ENCODE measurements at places on chromosomes 13 and 19. TPM values are rescaled to one million over a fixed set of nuclear protein-coding genes. Genes with fewer than 3 reads are reported as not detected.

DNA sequence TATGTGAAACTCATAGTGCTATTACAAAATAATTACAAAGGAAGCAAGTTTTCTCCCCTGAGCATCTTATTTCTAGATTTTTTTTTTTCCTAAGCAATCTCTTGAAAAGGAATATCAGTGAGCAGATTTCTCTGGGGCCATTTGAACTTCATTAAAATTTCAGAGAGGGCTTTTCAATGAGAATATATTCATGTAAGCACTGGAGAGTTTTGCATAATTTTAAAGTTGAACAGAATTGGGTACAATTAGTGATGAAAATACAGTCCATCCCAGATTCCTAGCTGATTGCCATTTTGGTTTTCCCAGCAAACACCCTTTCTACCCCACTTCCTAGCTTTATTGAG, 66.8 kb upstream of the RNF113B start:
- no peak for DNase-seq

GRCh38 chr19:8329996-8330395, 8.7 kb downstream of the RPS28 start:
- no peak for DNase-seq

DNA sequence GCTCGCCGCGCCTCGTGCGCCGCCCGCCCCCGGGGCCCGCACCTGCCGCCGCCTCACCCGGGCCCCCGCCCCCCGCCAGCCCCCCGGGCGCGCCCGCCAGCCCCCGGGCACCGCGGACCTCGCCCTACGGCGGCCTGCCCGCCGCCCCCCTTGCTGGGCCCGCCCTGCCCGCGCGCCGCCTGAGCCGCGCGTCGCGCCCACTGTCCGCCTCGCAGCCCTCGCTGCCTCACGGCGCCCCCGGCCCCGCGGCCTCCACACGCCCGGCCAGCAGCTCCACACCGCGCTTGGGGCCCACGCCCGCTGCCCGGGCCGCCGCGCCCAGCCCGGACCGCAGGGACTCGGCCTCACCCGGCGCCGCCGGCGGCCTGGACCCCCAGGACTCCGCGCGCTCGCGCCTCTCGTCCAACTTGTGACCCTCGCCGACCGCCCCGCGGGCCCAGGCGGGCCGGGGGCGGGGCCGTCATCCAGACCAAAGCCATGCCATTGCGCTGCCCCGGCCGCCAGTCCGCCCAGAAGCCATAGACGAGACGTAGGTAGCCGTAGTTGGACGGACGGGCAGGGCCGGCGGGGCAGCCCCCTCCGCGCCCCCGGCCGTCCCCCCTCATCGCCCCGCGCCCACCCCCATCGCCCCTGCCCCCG, 17.2 kb downstream of the POLRMT start:
- no peak for DNase-seq

- DNase-seq: no peak
Measured at GRCh38 chr13:20175907-20176652, 15.2 kb upstream of the GJA3 start.

GRCh38 chr13:48156466-48156865, 61.6 kb upstream of the MED4 start:
- no peak for DNase-seq

PRODH2 gene
- total RNA-seq: not detected

ZNF583 gene
- 8.1 TPM for total RNA-seq

PTPRS gene
- total RNA-seq: 166 TPM

FFAR2 gene
- total RNA-seq: 15.6 TPM

IL4I1 gene
- not detected for total RNA-seq

Data from tongue (tissue), 3 donors.